ENCODE measurements at places on chromosomes 1 and 21.

DNA sequence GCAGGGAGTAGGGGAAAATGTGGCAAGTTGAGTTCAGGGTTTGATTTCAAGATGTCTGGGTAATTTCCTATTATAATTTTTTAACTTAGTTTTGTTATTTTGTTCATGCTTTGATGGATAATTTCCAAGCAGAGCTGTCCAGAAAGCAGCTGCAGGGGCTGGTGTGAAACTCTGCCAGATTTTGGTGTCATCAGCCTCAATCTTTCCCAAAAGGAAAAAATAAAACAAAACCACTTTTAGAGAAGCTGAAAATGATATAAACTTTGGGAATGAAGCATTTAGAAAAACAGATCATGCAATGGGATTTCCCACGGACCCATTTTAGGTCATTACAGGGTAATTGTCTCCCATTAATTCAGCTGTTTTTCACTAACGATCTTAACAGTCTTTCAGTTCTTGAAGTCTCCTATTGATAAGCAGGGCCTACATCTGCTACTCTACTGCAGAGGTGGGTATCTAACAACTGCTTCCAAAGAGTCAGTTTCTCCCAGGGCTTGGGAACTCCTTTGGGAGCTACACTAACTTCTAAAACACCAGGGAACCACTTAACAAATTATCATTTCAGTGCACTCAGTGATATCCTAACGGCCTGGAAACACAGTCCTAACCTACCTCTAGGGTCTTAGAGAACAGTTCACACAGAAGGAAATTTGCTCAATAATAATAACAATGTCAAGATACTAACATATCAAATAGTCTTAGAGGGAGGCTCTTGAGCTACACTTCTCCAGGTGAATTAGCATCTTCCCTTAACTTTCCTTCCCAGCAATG is 12.3 kb downstream of the ZNF436 start:
- DNase-seq: no peak

DNA sequence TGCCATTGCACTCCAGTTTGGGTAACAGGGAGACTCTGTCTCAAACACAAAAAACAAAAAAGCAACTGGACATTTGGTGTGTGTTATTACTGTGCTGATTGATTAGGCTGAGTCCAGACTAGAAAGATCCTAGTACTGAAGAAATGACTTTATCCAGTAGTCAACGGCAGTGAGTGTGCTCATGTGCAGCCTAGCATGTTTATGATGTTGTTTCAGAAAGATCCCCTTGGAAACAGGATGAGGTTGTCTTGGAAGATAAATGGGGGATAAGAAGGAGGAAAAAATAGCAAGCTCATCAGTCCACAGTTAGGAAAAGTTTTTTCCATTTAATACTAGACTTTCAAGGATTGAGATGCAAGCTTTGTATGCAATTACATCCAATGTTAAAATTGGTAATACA is 14.3 kb downstream of the RUSC1 start:
- DNase-seq: no peak

- no peak for DNase-seq
These were observed 575.0 kb upstream of the CHRM3 start for GRCh38 chr1:238811211-238811879.

DNA sequence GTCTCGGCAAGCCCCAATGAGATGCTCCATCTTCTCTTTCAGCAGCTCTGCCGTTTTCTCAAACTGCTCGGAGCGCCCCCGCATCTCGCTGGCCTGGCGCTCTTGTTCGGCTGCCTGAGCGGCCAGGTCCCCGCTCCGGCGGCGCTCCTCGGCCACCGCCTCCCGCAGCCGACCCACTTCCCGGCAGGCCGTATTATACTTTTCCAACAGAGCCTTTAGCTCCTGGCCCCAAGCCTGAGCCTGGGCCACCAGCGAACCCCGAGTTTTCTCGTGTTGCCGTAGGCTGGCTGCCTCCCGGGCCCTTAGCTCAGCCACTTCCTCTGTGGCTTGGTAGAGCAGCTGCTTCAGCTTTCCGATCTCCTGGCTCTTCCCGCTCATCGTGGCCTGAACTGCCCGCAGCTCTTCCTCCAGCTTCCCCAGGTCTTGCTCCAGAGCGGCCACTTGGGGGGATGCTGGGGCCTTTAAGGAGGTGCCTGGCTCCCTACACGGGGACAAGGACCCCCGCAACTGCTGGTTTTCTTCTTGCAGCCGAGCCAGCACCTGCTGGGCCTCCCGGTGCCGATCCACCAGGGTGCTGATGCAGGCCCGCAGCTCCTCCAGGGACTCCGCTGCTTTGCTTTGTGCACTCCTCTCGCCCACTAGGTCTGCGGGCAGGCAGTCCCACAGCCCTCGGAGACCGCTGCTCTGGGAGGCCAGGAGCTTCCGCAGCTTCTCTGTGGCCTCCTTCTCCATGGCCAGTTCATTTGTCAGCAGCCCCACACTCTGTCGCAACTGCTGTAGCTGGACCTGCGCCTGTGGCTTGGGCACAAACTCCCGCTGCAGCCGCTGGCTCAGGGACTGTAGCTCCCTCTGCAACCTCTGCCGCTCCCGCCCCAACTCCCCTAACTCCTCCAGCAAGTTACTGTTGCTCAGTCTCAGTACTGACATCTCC is 13.4 kb upstream of the PIAS3 start:
- DNase-seq: no peak

DNA sequence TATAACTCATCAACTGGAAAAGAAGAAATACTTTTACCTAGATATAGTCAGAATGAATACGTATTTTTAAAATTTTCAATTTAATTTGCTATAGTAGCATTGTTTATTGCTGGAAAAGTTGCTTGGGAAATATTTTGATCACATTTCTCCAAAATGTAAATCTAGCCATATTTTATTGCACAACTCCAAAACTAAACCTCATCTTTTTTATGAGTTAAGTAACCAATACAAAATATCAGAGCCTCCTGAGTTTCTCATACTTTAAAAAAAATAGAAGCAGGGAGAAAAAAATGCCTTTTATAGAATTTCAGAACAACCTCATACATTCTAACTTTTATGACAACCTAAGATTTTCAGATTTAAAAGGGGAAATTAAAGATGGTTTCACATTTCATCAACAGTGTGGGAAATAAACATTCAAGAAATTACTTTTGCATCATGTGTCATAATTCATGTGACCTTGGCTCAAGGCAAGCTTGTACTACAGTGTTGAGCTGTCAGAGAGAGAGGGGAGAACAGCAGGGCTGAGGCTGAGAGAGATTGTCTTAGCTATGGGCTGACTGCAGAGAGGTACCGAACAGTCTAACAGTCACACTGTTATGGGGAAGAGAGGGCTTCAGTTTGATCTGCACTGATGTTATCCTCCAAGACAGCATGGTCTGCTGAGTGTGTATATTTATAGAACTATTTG is 519.0 kb downstream of the LTN1 start:
- no peak for DNase-seq

- DNase-seq: no peak
These were observed 8.0 kb upstream of the YBX1 start for GRCh38 chr1:42674214-42674613.

DNA sequence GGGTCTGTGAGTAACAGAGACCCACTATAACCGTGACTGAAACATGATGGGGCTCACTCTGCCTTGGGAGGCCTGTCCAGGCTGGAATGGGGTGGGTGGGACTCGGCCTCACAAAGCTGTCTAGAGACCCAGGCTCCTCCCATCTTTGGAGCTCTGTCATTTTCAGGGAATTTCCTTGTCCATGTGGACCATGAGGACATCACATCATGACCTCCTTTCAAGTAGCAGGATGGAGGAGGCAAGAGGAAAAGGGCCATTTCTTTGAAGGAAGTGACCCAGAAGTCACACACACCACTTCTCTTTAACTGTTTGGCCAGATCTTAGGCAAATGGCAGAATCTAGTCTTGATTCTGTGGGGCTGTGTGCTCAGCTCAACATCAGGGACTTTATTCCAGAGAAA is 79.9 kb downstream of the CNIH3 start:
- no peak for DNase-seq

GRCh38 chr1:84674021-84674420 is 16.2 kb downstream of the SSX2IP start:
- no peak for DNase-seq

GRCh38 chr1:232123775-232124659 is 497.4 kb downstream of the DISC1 start:
- DNase-seq: no peak

DNA sequence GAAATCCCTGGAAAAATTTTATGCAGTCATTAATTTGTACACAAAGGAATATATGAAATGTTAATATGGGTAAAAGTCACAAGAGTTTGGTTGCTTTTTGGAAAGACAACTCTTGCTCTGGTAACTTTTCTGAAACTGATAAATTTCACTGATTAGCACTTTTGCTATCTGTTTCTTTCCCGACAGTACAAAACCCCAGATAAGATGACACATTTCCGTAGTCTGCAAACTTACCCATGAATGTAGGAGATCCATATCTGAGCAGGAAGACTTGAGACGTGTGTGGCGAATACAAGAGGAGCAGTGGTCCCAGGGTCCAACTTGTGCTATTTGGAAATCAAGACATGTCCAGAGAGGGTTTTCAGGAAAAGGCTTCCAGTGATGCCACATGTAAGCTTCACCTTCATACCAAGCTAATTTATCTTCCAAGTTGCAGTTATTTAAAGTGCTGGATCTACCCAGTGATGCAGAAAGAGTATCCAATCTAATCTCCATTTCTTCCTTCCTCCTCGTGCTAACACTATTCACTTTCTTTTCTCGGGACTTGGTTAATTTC is 35.9 kb upstream of the SAMSN1 start:
- no peak for DNase-seq

DNA sequence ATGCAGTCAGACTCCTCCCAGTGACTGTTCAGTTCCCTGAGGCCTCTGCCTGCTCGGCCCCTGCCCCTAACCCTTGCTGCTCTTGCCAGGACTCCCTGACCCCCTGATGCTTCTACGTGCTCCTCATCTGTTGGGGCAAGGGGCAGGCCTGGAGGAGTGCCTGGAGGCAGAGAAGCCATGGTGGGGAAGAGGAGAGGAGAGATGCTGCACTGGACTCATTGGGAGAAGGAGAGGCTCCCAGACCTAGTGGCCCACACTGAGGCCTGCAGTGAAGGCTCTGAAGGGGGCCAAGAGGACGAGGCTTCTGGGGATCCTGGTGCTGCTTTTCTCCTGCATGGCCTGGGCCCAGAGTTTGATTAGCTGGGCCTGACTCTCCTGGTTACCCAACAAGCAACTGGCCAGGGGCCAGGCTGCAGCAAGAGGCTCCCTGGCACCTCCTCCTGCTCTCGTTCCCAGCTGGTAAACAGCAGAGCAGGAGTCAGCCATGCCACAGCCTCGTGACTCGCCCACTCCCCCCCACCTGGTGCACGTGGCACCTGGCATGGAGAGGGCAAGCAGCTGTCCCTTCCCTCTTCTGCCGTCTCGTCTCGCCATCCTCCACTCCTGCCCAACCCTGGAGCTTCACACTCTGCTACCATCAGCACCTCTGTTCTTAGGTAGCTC is 847 bp upstream of the RORC start:
- peak; percentile 94 for DNase-seq

GRCh38 chr1:76725864-76726619 is 141.2 kb upstream of the ST6GALNAC5 start:
- no peak for DNase-seq

DNA sequence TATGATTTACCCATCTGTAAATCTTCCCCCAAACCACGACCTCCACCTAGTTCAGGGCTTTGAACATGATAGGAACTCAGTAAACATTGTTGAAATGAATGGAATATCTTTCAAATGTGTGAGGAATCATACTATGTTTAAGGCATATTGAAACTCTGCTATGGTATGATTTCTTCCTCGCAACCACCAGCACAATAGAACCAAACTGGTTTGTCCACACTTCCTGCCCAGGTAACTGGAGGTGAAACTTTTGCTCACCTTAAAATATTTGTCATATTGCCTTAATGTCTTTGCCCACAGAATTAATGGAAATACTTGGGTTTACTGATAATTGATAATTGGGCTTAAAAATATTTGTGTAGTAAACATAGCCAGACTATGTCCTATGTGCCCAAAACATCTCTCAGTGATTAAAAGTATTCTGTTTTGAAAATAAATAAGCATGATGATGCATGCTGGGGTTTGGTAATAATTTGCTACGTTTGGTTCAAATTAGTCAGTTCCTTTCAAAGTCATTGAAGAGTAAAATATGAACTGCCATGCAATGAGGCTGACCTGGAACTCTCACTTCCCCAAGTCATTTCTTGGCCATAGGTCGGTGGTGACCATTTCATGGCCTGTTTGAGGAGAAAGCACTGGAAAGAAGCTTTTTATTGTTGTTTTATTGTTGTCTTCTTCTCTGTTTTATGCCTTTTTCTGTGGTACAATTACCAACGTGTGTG is 73.3 kb downstream of the TNFSF18 start:
- DNase-seq: no peak

- DNase-seq: no peak
These were observed 20.1 kb downstream of the ADCY10 start for GRCh38 chr1:167893798-167894197.

DNA sequence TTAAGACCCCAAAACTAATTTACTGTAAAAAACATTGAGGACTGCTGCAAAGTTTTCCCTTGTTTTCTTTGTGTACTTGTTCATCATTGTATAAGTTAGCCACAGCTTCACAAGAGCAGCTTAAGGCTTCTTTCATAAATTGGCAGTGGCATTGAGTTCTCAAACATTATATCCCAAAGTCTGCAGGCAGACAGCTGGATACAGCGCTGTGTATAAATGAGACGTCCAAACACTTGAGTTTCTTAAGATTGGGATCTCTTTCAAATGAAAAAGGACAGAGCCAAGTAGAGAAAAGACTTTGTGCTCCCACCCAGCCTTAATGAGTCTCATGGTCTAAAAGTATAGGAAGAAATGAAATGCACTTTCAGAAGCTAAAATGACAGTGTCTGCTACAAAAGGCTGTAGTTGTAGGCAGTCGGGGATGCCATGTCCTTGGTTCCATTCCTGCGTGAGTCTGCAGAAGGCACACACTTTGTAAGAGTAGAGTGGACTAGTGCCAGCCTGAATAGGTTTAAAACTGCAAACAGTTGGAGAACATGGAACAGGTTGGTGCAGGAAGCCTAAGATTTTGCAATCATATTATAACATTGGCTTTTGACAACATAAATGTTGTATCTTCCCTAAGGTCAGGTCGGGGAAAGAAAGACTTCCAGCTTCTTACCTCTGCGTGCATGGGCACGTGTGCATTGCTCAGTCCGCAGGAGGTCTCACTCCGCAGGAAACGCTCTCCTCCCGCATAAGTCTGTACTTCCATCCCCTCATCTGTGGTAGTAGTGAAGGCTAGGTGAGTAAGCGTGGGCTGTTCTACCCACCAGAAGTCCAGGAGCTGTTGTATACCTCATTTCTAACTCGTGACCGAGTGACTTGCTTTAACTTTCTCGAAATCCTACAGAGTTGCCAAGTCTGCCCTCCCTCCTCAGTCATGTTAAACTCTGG is 94.4 kb downstream of the CD247 start:
- DNase-seq: no peak

DNA sequence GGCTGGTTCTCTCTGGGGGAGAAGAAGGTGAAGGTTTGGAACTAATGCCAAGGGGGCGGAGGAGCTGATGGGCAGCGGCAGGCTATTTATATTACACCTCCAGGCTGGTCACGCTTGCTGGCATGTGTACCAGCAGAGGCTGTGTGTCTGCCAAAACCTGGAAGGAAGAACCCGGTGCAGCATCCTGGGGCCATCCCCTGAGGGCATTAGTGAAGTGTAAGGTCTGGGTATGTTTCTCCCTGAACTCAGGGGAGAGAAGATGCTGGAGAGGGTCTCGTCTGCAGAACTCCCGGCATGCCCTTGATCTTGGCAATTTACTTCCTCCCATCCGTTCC is 5.3 kb downstream of the DISP3 start:
- no peak for DNase-seq
